ENCODE measurements at places on chromosomes 3 and 15.

GRCh38 chr3:194312186-194312742 is 38.9 kb downstream of the CPN2 start:
- no peak for DNase-seq
- no peak overlapping the region for H3K27ac ChIP-seq
- peaks cover 17% of the 10 kb centered on the region for H3K27me3 ChIP-seq
- H3K4me1 ChIP-seq, result peaks cover 21% of the 10 kb centered on the region
- no peaks in the 10 kb centered on the region for H3K36me3 ChIP-seq

- H3K4me1 ChIP-seq, result peaks cover 13% of the 10 kb centered on the region
- no peaks in the 10 kb centered on the region for H3K36me3 ChIP-seq
- H3K27ac ChIP-seq, result no peak overlapping the region
- H3K4me3 ChIP-seq, result no peak overlapping the region
- no peaks in the 10 kb centered on the region for H3K27me3 ChIP-seq
Measured at GRCh38 chr3:185979721-185980121, 41.9 kb upstream of the TRA2B start.

DNA sequence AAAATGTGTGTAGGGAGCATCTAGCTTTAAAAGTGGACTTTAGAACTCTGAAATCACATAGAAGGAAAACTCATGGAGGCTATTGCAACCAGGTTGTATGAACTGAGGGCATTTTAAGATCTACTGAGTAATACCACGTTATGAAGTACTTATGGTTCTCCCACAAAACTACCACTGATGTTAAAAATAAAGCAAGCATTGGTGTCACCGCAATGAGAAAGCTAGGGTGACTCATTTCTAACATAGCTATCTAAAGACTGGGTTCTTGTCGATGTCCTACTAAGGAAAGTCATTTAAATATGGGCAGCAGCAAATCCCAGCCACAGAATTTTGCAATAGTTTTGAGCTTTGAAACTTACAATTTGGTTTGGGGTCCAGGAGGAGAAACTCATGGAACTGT is 584.8 kb downstream of the DIPK2A start:
- DNase-seq, result no peak
- H3K27ac ChIP-seq, result no peak overlapping the region
- H3K27me3 ChIP-seq, result no peaks in the 10 kb centered on the region
- H3K4me1 ChIP-seq, result no peaks in the 10 kb centered on the region
- H3K36me3 ChIP-seq, result no peaks in the 10 kb centered on the region
- H3K4me3 ChIP-seq, result no peak overlapping the region

DNA sequence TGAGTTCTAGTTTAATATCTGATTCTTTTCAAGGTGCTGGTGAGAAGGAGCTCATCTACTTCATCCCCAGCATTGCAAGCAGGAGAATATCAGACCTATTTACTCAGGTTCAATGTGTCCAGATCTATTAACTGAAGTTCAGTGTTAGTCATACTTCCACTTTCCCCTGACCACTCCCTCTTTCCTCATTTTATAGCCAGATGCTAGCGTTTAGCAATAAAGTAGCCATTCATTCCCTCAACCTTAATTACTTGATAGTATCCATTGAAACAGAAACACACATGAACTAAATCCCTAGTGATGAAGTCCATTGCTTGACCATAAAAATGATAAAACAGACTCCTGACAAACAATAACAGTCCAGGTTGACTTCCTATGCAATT is 60.0 kb downstream of the RPL22L1 start:
- H3K36me3 ChIP-seq, result no peaks in the 10 kb centered on the region
- no peaks in the 10 kb centered on the region for H3K4me1 ChIP-seq
- no peak overlapping the region for H3K27ac ChIP-seq
- H3K27me3 ChIP-seq, result no peaks in the 10 kb centered on the region
- no peak for DNase-seq

DNA sequence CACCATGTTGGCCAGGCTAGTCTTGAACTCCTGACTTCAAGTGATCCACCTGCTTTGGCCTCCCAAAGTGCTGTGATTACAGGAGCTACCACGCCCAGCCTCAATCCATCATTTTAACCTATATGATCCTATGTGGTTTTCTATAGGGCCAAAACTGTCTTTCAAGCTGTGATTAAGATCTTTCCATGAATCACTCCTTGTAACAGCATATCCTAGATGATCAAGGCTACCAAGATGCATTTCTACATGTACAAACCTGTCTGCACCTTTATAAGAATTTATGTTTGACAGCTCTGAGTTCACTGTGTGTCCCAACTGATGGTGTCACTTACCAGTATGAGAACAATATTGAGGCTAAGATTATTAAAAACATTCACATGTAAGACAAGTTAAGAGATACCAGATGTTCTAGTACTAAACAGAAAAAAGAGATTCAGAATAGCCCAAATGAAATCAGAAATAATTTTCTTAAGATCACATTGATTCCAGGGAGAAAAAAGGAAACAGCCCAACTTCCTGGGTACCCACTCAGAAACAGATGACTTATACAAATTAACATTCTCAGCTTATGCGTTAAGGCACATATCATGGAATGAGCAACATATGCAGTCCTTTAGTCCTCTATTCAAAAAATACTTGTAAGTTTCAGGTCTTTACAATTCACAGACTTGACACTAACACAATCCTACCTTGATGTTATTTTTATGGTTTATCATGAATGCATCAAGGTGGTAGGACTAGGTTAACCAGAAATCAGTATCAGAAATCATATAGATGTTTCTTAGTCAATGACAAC is 24.8 kb upstream of the PPIB start:
- DNase-seq, result no peak
- no peak overlapping the region for H3K4me3 ChIP-seq
- H3K36me3 ChIP-seq, result no peaks in the 10 kb centered on the region
- no peaks in the 10 kb centered on the region for H3K4me1 ChIP-seq

DNA sequence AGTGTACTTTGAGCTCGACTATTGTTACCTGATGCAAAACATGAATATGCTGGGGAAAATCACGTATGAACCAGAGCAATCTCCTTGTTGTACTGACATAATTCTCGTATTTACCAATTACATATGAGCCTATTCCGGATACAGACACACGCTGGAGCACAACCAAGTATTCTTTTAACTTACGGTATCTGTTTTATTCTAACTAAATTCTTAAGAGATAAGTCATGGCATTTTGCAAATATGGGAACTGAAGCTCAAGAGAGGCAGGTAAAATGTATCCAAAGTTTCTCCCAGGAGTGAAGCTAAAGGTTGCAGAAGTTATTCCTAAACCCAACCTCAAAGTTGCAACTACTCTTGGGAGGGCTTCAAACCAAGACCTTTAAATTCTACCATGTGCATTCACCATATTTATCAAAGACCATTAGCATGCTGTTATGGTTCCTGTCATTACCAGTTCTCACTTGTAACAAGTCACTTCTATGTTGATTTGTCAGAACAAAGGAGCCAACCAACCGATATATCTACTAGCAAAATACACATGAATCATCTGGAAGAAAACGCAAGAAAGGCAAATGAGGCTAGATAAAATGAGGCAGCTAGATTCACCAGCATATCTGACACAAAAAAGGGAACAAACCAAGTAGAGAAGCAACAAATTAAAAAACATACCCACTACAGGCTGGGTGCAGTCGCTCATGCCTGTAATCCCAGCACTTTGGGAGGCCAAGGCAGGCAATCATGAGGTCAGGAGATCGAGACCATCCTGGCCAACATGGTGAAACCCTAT is 17.8 kb downstream of the TBL1XR1 start:
- no peak overlapping the region for H3K4me3 ChIP-seq
- no peak overlapping the region for H3K27ac ChIP-seq
- H3K27me3 ChIP-seq, result no peaks in the 10 kb centered on the region
- H3K36me3 ChIP-seq, result no peaks in the 10 kb centered on the region
- peaks cover 37% of the 10 kb centered on the region for H3K4me1 ChIP-seq

DNA sequence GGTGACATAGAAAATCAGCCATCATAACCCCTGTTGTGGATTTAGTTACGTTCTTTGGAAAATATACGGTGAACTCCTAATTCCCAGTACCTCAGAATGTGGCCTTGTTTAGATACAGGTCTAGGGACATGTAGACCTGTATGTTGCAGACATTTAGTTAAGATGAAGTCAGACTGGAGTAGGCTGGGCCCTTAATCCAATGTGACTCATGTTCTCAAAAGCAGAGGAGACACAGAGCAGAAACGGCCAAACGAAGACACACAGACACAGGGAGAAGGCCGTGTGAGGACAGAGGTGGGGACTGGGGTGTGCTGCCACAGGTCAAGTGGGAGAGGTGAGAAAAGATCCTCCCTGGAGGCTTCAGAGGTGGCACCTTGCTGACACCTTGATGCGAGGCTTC is 119.0 kb upstream of the PROK2 start:
- DNase-seq, result no peak
- no peaks in the 10 kb centered on the region for H3K27me3 ChIP-seq
- no peaks in the 10 kb centered on the region for H3K36me3 ChIP-seq
- no peak overlapping the region for H3K27ac ChIP-seq

DNA sequence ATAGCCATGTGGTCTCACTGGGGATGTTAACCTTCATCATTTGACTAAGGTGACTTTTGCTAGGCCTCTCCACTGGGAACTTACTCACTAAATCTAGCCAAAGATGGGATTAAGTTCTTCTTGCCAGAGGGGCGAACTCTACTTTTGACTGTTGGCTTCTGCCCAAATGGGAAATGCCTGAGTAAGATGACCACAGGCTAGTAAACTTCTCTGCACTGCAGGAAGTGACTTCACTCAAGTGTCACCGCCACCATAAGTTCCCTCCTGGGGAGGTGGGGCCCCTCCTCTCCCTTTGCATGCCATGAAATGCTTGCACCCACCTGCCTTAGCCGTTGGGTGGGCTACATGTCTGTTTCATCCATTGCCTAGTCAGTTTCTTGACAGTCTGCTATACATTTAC is 388.3 kb downstream of the FEZF2 start:
- no peak overlapping the region for H3K4me3 ChIP-seq
- no peaks in the 10 kb centered on the region for H3K36me3 ChIP-seq
- H3K27ac ChIP-seq, result no peak overlapping the region
- no peaks in the 10 kb centered on the region for H3K27me3 ChIP-seq

DNA sequence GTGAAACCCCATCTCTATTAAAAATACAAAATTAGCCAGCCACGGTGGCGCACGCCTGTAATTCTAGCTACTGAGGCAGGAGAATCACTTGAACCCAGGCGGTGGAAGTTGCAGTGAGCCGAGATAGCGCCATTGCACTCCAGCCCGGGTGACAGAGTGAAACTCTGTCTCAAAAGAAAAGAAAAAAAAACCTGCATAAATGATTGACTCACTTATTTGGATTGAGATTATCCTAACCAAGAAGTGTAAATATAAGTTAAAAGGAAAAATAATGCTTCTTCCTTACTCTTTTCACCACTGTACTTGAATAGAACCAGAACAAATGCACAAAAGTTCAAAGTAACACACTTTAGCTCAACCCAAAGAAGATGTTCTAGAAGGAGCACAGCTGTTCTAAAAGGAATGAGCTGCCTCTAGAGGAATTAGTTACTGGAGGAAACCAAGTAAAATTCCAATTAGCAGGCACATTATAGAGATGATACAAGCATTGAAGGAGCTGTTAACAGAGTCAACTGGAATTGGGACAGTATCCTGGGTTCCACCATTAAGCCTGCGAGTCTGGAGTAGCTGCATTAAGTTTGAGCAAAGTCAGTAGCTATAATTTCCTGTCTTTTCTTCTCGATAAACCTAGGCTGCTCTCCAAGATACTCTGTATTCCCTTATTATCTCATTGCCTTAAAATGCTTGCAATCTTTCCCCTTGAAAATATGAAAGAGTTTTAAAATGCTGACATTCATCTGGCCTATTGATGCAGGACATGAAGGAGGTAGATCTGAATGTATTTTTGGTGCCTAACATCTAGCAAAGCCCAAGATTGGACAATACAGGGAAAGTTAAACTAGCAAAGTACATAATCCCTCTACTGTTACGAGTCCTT is 9.5 kb downstream of the MTHFS start:
- peaks cover 19% of the 10 kb centered on the region for H3K36me3 ChIP-seq
- peaks cover 8% of the 10 kb centered on the region for H3K4me1 ChIP-seq
- no peak overlapping the region for H3K27ac ChIP-seq
- H3K4me3 ChIP-seq, result no peak overlapping the region
- no peaks in the 10 kb centered on the region for H3K27me3 ChIP-seq
- DNase-seq, result no peak

DNA sequence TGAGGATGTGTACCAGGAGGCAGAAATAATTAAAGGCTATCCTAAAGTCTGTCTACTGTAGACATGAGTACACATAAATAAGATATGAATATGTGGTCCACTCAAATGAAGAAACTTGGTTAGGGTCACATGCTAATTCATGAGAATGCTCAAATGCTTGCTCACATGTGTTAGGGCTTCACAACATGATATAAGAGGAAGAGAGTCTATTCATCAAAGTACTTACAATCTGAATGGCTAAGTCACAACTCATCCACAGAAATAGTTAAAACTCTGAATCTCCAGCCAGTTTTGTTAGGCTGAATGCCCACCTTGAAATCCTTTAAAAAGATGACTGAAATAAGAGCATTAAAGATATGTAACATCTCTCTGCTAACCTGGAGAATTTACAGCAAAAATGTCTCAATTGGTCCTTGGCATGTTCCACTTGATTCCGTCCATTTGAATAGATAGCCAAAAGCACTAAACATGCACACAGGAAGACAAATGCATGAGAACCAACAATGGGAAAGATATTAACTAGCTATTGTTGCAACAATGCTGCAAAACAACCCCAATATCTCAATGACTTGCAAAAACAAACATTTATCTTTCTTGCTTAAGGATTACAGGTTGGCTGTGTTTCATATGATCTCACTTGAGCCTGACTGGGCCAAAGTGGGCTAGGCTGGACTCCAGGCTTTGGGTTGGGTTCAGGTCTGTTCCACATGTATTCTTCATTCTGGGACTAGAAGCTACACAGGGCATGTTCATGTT is 10.6 kb upstream of the TBC1D5 start:
- H3K4me1 ChIP-seq, result peaks cover 6% of the 10 kb centered on the region
- no peak for DNase-seq
- no peaks in the 10 kb centered on the region for H3K36me3 ChIP-seq
- H3K27ac ChIP-seq, result no peak overlapping the region
- H3K27me3 ChIP-seq, result no peaks in the 10 kb centered on the region

- no peak for DNase-seq
- no peaks in the 10 kb centered on the region for H3K27me3 ChIP-seq
- H3K4me3 ChIP-seq, result no peak overlapping the region
- H3K36me3 ChIP-seq, result no peaks in the 10 kb centered on the region
- H3K4me1 ChIP-seq, result no peaks in the 10 kb centered on the region
Measured at GRCh38 chr3:117035745-117036144, 326.2 kb downstream of the TUSC7 start.

DNA sequence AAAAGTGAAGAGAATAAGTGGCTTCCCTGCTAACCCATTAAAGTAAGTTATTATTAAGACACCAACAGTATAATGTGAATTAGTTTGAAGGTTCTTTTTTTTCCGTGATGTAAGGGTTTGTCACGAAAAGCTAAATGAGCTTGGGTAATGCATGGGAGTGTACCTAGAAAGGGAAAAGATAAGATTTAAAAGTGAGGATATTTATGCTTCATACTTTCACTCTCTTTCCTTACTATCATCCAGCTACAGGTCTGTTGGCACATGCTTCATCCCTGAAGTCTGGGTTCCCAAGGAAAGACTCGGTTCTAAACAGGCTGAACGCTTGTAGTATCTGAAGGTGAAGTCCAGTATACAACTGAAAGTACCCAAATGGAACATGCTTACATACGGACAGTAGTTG is 26.9 kb upstream of the RIOX2 start:
- peaks cover 9% of the 10 kb centered on the region for H3K4me1 ChIP-seq
- no peak for DNase-seq
- H3K27me3 ChIP-seq, result no peaks in the 10 kb centered on the region
- H3K4me3 ChIP-seq, result no peak overlapping the region
- no peak overlapping the region for H3K27ac ChIP-seq

Measured in CD8-positive, alpha-beta memory T cell (primary cell).